Mesendoderm (in vitro differentiated cells): ENCODE measurements at places on chromosomes 1 and 21.

GRCh38 chr1:207500306-207500705, 4.3 kb downstream of the CR1 start:
- no peak for DNase-seq

DNA sequence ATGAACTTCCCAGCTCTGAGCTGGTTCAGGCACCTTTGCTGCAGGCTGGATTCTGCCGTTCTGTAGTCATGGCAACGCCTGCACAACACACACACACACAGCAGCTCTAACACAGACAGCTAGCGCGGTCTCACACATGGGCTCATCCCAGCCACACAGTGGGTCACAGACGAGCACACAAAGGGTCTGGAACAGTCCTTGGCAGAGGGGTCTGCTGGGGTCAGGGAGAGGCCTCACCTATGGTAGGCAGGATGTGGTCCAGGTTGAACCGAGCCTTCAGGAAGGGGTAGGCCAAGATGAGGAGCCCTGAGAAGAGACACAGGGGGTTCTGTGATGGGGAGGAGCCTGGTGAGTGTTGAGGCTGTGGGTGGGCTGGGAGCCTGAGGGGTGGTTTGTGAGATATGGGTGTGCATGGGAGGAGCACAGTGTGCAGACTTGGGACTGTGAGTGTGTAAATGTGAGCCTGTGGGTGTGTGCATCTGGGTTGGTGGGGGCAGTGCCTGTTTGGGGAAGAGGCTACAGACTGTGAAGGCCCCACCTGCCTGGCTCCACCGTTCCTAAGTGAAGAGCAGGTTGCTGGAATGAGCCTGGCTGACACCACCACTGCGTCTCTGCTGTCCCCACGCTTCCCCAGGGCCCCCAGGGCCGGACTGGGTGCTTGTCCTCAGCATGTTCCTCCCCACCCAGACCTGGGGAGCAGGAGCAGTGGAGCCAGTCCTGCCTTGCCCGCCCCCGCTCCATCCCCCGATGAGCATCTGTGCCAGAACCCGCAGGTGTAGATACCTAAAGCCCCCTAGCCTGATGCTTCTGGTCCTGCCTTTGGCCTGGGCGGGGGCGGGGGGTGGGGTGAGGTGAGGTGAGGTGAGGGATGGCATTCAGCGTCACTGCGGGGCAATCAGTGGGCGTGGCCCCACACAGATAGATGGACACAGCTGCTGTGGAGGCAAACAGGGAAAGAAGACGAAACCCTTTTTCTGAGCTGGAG, 1.5 kb downstream of the KNCN start:
- DNase-seq: peak; percentile 87

- peak; percentile 56 for DNase-seq
Observed at GRCh38 chr1:13513895-13514546, at the start of gene LRRC38. Gene LRRC38 (minus strand): TSS chr1:13514003. CDS start chr1:13513593, 410 bp downstream.

GRCh38 chr1:119752592-119752991, 16.1 kb downstream of the HMGCS2 start:
- no peak for DNase-seq

DNA sequence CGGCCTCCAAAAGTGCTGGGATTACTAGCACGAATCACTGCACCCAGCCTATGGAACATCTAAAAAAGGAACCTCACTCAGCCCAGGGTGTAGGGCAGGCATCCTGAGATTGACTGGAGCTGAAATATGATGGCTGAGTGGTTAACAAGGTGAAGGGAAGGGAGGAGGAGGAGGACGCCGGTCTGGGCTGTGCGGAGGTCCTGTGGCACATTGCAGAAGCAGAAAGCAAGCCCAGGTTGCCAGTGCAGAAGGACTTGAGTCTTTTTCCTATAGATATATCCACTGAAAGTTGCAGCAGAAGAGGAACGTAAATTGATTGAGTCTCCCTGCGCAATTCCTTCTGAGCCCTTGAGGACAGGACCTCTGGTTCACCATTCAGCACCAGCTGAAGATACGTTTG, 1.5 kb upstream of the KIF17 start:
- DNase-seq: no peak
